ENCODE measurements at places on chromosomes 5 and 9.

DNA sequence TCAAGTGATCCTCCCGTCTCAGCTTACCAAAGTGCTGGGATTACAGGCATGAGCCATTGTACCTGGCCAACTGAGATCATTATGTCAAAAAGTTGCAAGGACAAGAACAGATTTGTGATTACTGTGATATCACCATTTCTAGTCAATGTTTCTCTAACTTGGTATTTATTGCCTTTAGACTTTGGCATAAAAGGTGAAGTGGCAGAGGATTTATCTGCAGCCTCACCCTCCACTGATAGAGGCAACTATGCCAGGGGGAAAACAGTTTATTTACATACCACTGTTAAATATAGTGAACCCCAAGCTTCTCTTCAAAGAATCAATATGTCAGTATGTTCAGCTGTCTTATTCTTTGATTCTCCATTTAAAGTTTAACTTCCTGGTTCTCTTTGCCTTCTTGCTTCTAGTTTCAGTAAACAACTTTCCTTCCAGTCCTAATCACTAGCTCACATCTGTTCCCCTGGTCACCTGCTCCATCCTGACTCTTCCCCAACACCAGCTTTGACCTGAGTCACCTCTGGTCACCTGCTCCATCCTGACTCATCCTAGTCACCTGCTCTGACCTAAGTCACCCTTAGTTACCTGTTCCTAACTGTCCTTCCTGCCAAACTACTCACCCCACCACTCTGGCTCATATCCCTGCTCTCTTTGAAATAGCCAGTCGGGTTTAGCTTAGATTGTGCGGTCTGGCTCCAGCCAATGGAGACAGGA lies 29.9 kb downstream of the SEMA6A start:
- no peak for DNase-seq

- no peak for DNase-seq
Observed at GRCh38 chr5:111261610-111262009, 37.4 kb downstream of the CAMK4 start.

- DNase-seq: no peak
Observed at GRCh38 chr5:146818822-146819221, 59.7 kb downstream of the PPP2R2B start.

DNA sequence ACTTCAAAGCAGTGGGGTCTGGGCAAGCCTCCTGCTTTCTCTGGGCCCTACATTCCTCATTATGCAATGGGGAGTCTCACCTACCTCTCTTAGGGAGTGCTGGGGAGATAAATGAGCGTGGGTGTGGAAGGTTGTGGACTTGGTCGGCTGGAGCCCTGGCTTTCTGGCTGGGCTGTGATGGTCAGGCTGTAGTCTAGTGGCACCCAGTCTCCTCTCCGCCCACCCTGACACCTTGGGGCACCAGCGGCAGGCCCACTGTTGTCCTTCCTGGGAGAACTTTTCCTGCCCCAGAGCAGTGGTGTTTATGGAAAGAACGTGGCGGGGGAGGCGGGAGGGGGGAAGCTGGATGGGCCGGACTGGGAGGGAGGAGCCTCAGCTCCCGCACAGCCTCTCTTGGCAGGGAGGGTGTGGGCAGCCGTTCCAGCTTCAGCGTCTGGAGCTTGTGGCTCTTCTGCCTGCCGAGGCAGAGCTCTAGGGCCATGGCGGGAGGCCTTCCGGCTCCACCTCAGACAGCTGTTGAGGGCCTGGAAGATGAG lies 4.1 kb downstream of the PTGS1 start:
- no peak for DNase-seq

DNA sequence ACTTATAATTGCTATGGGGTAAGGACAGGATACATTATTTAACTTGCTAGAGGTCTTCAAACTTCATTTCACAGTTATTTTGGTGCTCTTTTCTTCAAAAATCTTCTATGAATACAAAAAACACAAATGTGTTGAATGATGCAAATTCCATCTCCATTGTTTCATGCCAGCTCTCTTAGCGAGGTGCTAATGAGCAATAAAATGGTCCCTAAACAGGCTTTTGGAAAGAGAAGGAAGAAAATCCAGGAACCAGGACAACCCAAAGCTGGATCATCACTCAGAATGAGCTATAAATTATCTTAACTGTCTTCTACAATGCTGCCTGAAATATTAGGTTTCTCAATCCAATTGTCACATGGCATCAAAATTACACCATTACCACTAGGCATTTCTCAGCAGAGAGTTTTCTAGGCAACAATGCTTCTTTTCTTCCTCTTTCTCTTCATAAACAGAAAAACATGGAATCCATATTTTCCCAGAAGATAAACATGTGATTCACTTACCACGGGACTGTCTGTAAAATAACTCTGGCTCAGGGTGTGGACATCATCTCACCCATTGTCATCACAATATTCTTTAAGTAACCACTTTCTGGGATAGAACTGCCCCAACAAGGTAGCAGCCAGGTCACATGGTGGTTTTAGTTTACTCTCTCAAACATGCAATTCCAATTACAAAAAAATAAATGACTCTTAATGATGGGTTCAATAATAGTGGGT lies 249.4 kb downstream of the NPR3 start:
- DNase-seq: no peak

DNA sequence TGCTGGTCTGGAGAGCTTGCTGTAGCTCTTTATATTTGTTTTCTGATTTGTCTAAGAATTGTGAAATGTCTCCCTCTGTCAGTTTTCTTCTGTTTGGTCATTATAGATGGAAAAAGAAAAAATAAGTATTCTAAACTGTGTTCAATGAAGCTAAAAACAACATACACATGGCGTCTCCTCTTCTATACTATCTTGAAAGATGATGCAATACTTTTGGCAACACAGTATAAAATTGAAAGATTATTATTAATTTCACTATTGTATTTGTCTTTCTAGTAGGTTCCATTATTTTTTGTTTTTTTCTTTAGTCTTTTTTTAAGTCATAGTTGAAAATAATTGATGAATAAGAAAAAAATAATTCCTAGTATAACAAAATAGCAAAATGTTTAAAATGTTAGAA lies 22.5 kb downstream of the CCDC192 start:
- DNase-seq: no peak

- DNase-seq: no peak
Observed at GRCh38 chr5:109454731-109455505, 45.1 kb upstream of the PJA2 start.

GRCh38 chr9:7273575-7273974 lies 515.8 kb downstream of the KDM4C start:
- no peak for DNase-seq

- no peak for DNase-seq
Observed at GRCh38 chr5:138287246-138287645, 12.8 kb upstream of the GFRA3 start.

DNA sequence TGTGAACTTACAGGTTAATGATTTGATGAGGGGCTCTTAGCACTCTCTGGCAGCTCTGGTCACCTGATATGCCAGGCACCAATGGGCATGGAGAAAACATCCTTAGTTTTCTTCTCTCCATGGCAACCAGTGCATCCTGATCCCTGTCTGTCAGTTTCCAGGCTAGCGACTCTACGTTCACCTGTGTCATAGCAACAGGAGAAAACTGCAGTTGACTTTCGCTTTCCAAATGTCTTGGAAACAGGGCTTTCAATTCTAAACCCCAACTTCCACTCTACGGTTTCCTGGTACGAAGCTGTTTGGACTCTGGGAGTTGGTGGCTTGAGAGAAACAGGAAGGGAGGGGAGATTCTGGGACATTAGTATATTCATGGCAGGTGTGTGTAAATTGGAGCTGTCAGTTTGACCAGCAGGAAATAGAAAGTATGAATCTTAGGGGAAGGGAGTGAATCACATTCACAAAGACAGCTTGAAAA lies 74.4 kb downstream of the SLC28A3 start:
- no peak for DNase-seq

DNA sequence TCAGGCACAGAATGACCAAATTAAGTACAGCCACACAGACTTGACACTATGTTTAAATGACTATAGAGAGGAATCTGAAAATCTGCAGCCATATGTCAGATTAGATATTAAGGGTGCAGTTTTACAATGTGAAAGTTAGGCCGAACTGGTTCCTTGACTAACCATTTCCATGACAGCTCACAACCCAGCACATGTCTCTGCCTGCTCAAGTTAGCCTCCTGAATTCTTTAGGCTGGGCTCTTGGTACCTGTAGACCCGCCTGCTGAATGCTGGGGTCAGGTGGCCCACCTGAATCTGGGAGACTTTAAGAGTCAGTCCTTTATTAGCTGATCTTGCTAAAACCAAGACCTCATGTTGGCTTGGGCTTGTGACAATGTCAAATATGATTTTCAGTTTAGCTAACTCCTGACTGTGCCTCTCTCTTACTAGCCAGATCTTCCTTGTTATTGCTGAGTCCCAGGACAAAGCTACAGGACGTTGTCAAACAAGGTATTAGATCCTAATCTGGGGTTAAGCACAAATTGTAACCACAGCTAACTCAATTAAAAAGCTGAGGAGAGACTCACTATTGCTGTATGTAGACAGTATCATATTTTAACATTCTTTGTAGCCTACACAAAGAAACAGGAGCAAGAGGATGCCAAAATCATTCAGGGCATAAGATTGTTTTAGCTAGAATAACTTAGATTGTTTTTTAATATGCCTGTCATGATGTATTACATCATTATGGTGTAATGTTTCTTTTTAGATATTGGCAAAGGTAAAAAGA lies 490.9 kb downstream of the SEMA5A start:
- DNase-seq: no peak

DNA sequence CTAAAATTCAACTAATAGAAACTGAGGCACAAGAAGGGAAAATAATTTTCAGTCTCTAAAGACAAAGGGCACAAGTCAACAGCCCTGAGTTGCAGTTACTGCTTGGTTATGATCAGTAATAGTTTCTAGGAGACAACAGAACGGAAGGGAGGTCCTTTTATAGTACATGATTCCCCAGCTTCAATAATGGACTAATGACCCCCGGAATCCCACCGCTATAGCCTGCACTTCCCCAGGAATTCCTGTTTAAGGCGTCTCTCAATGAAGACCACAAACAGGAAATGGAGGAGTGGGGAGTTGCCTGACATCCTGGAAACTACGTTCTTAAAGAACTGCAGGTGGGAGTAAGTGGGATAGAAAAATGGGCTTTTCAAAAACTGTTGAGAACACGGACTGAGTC lies 60.6 kb downstream of the DIAPH1 start:
- DNase-seq: no peak

- DNase-seq: no peak
Observed at GRCh38 chr9:107274953-107275422, 8.1 kb upstream of the RAD23B start.

DNA sequence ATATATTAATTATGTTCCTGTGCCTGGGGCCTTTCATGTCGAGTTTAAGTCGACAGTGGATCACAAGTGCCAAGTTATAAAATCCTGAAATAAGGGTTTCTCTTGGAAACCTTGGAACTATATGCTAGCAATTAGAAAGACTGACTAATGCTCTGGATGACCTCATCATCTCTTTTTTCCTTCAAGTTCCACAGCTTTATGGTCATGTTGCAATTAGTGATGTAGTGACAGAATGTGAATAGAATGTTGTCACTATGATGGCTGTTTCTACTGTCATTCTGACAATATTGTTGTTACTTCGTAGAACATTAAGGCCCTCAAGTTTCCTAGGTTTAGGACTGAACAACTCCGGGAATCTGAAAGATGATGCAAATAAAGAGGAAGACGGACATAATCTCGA lies 368.0 kb upstream of the SEMA6A start:
- no peak for DNase-seq

- no peak for DNase-seq
Observed at GRCh38 chr9:25864509-25864908, 186.3 kb upstream of the TUSC1 start.

GRCh38 chr5:33891788-33892619 lies at the start of gene ADAMTS12:
Gene ADAMTS12 (minus strand): TSS chr5:33891990. CDS start chr5:33891856, 134 bp downstream.
- no peak for DNase-seq

DNA sequence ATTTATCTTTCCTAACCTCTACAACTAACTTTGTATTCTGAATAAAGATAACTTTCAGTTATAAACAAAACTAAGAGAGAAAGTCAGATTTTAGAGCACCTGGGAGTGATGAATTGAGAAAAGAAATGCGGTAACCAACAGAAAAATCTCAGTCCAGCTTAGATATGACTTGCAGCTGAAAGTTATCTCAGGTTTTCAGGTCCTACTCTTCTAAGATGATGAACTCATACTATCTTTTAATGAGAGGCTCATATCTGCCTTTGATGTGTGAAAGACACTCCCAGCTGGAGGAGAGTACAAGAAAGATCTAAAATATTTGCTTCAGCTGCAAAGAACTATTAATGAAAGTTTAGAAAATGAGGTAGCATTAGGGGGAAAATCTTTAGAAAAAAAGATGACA lies 190.5 kb downstream of the DENND1A start:
- DNase-seq: no peak

DNA sequence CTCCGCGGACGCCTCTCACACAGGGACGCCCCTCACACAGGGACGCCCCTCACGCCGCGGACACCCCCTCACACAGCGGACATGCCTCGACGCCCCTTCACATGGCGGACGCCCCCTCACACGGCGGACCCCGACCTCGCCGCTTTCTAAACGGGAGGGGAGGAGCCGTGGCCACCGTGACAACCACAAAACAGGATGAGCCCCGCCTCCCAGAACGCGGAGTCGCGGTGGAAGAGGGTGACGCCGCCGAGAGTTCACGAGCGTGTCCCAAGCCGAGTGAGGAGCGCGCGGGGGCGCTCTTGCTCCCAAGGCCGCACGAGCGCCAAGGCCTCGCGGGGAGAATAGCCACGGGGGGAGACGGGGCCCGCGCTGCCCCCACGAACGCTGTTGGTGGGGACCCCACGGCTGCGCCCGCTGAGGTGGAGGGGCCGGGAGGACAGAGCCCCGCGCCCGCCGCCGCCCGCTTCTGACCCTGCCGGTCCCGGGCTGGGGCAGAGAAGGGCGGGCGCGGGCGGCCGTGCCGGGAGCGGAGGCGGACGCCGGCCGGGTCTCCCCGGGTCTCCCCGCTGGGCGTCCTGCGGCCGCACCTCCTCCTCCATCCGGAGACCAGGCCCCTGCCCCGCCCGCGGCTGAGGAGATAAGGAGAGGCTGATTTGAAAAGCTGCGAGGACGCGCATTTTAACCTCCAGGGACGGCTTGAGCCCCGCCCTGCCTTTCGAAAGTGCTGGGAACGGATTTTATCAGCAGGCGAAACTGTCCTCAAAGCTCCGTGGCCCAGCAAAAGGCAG lies 3.9 kb upstream of the NKD2 start:
- DNase-seq: no peak

DNA sequence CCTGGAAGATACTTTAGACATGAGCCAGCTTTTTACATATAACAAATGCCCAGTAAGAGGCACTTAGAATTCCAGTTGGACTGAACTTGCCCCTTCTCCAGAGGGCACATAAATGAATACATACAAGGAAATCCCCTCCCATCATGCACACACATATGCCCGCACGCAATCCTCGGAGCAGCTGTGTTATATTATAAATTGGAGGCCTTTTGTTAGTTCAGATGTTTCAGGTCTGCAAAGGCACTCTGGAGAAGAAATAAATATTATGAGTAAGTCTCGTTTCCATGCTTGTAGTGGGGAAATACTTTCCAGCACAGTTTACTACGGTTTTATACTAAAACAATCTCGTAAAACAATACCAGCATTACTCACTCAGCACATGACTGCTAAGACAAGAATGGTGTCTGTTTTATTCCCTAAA lies 17.6 kb upstream of the MUSK start:
- DNase-seq: no peak

GRCh38 chr5:150109921-150110320 lies 23.6 kb upstream of the CSF1R start:
- DNase-seq: no peak

Data from stimulated activated CD8-positive, alpha-beta memory T cell treated with anti-CD3 and anti-CD28 coated beads, Interleukin-4, amount 100 ng/mL, for 4 hours (primary cell).